Ecto neural progenitor cell (in vitro differentiated cells): ENCODE measurements at places on chromosomes 4 and X.

GRCh38 chr4:57734104-57734670 lies 624.0 kb upstream of the IGFBP7 start:
- no peak for DNase-seq

DNA sequence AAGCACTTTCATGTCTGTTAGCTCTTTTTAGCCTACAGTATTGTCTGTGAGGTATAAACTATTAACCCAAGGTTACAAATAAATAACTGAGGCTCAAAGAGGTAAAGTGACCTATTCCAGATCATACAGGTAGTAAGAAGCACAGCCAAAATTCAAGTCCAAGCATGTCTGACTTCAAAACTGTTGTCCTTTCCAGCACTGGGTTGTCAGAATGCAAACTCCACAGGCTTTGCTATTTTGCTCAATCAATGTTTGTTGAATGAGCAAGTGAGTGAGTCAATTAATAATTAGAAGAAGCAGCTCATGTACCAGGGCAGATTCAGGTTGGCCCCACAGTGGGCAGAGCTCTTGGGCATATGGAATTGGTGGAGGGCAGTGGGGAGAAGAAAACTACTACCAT lies 134.1 kb upstream of the ARHGEF9 start:
- no peak for DNase-seq

GRCh38 chrX:118558926-118559325 lies 63.3 kb downstream of the DOCK11 start:
- no peak for DNase-seq

- no peak for DNase-seq
Observed at GRCh38 chrX:139120760-139121159, 409.2 kb upstream of the FGF13 start.

DNA sequence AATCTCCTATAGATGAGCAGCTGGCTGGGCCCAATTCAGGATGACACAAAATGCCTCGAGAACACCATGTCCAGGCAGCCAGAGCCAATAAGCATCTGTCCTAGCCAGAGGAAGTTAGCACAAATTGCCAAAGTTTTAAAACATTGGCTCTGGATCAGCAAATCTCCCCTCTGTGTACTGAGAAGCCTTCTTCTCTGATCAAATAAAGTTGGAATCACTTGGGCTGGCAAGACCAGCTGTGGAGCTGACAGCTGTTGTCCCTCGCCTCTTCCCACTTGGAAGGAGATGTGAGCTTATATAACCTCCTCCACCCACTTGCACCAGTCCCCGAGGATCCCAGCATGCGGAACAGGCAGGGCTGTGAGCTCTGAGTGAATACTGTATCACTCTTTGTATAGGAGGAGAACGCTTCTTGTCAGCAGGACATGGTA lies 183.9 kb downstream of the OPHN1 start:
- no peak for DNase-seq

- DNase-seq = no peak
Observed at GRCh38 chr4:183492791-183493222, 12.1 kb upstream of the ING2 start.

DNA sequence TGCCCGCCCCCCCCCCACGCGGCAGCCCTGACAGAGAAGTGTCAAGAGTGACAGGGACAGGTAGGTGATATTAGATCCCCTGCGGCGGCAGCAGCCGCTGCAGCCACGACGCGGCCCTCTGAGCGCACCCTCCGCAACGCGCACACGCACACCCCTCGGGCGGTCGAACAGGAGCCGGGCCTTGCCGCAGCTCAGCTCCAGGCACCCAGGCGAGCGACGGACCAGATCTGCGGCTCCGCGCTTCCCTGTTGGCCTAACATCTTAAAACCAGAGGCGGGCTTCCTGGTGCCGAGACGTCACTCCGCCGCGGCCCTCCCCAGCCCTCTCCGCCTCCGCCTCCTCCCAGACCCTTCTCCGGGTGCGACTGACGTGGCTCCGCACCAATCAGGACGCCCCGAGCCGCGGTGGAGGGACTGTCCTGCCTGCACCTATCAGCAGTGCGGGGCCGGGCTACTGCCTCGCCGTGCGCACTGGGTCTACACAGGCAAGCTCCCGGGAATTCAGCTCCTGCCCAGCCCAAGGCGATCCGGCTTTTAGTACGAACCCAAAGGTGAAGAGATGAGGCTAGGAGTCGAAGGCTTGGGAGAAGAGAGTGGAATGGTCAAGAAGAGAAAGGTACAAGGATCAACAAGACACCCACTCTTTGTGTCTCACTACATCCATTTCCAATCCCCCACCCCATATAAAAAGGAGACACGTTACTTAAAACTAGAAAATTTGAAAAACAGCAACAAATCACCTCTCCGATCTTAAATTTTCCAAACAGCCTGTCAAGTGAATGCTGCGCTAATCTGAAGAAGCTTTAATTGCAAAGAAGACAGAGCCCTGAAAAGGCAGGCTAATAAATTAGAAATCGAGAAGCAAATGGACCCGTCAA lies at the start of gene PITX2:
TSS of gene PITX2 (minus strand) at position 237 of the 877 bp plus-strand sequence. CDS start 617 bp downstream, outside the sequence.
- DNase-seq = peak; percentile 99

GRCh38 chr4:26609868-26610267 lies 26.0 kb downstream of the TBC1D19 start:
- no peak for DNase-seq

GRCh38 chr4:66351761-66352160 lies 681.5 kb upstream of the EPHA5 start:
- no peak for DNase-seq

- peak; percentile 64 for DNase-seq
Observed at GRCh38 chrX:386239-386767, 404 bp downstream of the PPP2R3B start.

DNA sequence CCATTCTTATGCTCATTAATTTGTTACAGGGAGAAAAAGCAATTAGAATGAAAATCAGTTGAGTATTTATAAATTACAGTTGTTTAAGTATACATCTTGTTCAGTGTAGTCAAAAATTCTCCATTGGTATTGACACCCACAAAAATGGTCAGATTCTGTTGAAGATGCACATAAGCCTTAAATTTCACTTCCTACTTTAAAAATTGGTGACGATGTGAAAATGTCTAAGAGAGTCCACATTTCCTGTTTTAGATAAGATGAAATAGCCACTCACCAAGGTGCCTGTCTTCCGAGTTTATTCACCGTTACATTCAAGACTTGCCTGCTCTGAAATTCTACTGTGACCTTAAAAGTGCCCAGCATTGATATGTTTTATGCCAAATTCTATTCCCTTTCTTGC lies 93.6 kb downstream of the GPR143 start:
- no peak for DNase-seq

DNA sequence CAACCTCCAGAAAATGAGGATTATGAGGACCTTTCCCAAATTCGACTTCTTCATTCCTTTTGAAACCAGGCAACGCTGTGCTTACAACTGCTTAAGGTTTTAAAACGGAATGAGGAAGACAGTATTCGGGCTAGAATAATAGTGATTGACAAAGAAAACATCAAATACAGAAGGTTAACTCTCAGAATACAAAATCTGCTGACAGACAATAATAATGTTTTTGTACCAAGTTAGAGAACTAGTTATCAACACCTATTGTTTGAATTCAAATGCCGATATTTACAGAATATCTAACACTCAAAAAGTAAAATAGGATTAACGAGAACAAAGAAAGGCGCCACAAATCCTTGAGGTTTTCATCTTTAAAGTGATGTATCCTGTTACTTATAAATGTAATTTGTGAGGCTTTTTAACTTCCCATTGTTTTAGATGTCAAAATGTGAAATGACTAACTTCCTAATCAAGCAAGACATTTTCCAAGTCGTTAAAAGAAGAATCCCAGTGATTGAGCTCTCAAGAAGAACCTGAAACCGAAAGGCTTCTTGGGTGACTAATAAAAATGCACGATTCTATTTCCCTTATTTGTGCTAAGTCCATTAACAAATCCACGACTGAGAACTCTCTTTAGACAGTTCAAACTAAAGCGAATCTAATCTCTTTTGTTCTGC lies 118.3 kb downstream of the SORBS2 start:
- no peak for DNase-seq

DNA sequence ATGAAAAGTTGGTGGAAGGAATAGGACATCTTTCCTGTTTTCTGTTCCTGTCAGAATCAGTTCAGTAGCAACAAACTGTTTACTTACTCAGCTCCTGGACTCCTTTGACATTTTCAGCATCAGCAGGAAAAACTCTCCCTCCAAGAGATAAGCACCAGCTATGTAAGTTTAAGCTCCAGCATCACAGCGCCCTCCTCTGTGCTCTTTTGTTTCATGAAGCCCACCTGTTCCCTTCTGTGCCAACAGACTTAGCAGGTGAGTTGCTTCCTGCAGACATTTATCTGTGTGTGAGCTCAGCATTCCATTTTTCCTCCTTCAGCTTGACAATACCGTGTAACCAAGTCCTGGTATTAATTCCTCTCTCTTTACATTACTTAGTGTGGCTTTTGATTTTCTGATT lies 644.1 kb upstream of the AGA start:
- DNase-seq = no peak

DNA sequence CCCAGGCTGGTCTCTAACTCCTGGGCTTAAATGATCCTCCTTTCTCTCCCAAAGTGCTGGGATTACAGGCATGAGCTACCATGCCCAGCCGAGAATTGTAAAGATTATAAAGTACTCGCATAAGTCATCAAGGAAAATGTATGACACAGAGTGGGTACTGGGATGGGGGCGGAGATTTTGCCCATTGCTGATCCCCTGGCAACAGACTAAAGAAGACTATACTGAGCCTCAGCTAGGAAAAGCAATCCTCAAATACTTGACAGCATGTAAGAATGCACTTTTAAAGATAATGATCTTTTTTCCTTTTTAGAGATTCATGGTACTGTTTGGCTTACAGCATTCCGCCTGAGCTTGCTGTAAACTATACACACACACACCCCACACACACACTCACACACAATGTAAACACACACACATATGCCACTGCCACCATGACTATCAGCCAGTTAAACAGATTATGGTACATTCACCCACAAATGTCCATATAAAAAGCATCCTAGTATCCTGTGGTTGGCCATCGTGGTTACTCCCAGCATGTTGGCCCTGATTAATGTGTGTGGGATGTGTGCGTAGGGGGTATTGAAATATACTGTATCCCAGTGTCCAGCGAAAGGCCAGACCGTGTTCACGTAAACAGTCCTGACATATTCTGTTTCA lies 113.0 kb downstream of the AMELX start:
- no peak for DNase-seq

GRCh38 chrX:10190367-10190766 lies 33.6 kb downstream of the CLCN4 start:
- no peak for DNase-seq

GRCh38 chr4:168683595-168683994 lies 186.7 kb downstream of the PALLD start:
- no peak for DNase-seq

DNA sequence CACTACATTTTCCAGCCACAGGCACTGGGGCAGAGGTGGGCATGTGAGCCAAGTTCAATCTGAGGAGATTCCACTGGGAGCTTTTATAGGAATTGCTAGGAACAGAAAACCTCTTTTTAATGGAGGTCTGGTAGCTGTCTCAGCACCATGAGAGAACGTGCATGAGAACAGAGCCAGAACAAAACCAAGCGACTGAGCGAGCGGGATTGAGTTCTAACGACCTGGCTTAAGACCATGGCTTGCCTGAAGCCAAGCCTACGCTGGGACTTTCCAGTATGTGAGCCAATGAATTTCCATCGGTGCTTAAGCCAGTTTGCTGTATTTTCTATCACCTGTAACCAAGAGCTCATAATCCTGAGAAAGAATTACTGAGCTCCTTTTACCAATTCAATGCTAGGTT lies 183.7 kb downstream of the NR3C2 start:
- no peak for DNase-seq

DNA sequence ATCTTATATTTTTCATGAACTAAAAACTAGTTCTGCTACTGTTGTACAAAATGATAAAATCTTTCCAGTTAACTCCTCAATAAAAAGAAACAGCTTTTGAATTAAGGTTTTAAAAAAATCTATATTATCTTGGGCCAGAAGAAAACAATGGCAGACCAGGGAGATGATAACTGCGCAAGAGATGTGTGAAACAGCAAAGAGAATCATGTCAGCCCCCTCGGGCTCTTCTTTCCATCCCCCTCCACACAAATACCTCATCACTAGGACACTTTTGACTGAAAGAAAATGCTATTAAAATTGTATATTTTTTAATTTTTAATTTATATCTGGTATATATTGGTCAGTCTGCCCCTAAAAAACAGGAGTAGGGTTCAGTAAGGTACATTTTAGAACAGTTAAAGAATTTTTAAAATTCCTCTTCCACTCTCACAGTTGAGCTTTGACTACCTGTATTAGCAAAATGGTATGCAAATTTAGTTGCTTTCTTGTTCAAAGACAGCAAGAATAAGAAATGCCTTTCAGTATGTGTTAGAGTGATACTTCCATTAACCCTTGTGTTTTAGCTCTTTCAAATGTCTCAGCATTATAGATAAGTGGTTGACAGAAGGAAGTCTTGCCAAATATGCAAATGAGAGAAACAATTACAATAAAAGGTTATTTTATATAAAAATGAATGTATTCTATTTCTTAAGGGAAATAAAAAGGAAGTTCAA lies 36.4 kb upstream of the LCORL start:
- DNase-seq = no peak

GRCh38 chr4:19650903-19651864 lies 600.5 kb upstream of the SLIT2 start:
- no peak for DNase-seq

GRCh38 chr4:18049446-18049845 lies 27.9 kb upstream of the LCORL start:
- DNase-seq = no peak

- peak; percentile 56 for DNase-seq
Observed at GRCh38 chr4:83535520-83536361, at the start of gene GPAT3. Gene GPAT3 (plus strand): TSS chr4:83536108. CDS start chr4:83536623, 515 bp downstream.

- DNase-seq = no peak
Observed at GRCh38 chr4:121794505-121795188, 6.5 kb upstream of the EXOSC9 start.

- no peak for DNase-seq
Observed at GRCh38 chr4:106245176-106245575, 70.8 kb downstream of the TBCK start.

- DNase-seq = no peak
Observed at GRCh38 chrX:36908801-36909675, 99.1 kb upstream of the FAM47C start.

- peak; percentile 79 for DNase-seq
Observed at GRCh38 chr4:186144946-186145569, 40.6 kb downstream of the FAM149A start.

DNA sequence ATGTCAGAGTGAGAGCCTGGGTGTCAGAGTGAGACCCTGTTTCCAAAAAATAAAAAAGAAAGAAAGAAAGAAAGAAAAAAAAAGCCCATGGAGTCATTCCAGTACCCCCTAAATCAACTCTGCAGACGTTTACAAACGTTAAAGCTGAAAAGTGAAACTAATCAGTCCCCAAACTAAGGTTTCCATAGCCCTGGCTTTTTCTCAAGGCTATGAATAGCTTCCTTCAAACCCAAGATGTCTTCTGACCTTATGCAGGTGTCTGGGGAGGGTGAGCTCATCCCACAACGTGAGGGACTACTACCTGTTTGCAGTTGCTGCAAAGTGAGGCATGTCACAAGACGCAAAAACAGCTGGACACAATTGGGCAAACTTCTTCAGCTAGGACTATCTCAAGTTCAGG lies 144.0 kb downstream of the SH3KBP1 start:
- DNase-seq = no peak

GRCh38 chrX:112521676-112522075 lies 158.1 kb downstream of the LHFPL1 start:
- no peak for DNase-seq
